ENCODE measurements at places on chromosomes 2 and 18. TPM values are rescaled to one million over a fixed set of nuclear protein-coding genes. Genes with fewer than 3 reads are reported as not detected.

The CENPA gene
- 1.8 TPM for total RNA-seq

The CCBE1 gene
- 60.9 TPM for total RNA-seq

The EIPR1 gene
- total RNA-seq: 15.2 TPM

The RIT2 gene
- not detected for total RNA-seq

The GKN2 gene
- not detected for total RNA-seq

The TNFAIP6 gene
- total RNA-seq: 53.8 TPM

The ZEB2 gene
- 91.0 TPM for total RNA-seq

The DIPK1C gene
- total RNA-seq: not detected

The PRSS56 gene
- not detected for total RNA-seq

Measured in fibroblast of lung (primary cell).